ENCODE measurements at places on chromosomes 12 and 14.
A peak's percentile ranks its signal among the peaks of the same experiment; 100 is the strongest.

GRCh38 chr12:104623883-104624282 is 167.1 kb downstream of the CHST11 start:
- no peak for DNase-seq

- DNase-seq, result no peak
Observed at GRCh38 chr14:95922080-95922479, 45.4 kb downstream of the TUNAR start.

- DNase-seq, result no peak
Observed at GRCh38 chr14:64388533-64389285, 556 bp downstream of the MTHFD1 start.

DNA sequence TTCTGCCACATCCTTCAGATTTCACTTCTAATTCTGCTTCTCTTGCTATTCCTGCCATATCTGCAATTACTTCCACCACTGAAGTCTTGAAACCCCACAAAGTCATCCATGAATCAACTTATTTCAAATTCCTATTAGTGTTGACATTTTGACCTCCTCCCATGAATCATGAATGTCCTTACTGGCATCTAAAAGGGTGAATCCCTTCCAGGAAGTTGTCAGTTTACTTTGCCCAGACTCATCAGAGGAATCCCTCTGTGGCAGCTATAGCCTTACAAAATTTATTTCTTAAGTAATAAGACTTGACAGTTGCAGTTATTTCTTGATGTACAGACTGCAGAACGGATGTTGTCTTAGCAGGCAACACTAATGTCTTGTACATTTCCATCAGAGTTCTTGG is 162.9 kb downstream of the PCNX1 start:
- no peak for DNase-seq

- DNase-seq, result no peak
Observed at GRCh38 chr14:102085488-102085887, 1.4 kb downstream of the HSP90AA1 start.

DNA sequence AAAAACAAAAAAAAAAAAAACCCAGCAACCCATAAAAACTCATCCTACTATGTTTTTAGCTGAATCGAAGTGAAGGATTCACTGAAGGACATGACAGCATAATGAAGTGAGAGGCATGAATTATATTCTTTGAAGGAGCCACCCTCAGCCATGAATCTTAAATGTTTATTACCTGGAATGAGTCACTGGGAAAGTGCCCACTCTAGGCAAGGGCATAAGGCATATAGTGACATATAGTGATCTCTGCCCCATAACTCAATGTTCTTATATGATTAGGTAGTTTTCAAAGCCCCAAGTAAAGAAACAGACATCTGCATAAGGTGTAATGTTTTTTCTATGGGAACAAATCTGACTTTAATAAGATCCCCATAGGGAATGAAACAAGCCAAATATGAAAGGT is 79.9 kb downstream of the MDGA2 start:
- no peak for DNase-seq

- no peak for DNase-seq
Observed at GRCh38 chr12:108833355-108833733, 24.0 kb downstream of the SSH1 start.

- DNase-seq, result peak; percentile 79
Observed at GRCh38 chr12:102917026-102917787, at the start of gene PAH. Gene PAH, minus strand, starts transcription at chr12:102917244. Its CDS starts 114 bp downstream, at chr12:102917130.

DNA sequence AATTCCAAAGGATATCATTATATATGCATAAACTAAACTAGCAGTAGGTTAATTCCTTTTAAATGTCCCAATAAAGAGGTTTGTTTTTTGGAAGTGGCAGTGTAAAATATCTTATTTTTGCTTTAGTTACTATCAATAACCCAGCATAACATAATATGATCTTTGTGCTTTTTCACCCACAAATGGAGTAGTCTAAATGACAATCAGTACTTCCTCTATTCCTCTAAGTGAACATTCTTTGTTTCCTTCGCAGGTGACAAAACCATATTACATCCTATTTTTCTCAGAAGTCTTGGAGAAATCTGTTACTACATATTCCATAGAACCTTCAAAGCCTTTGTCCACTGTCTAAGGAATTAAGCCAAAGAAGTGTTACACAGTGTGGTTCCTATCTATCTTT is 62.5 kb downstream of the MED13L start:
- DNase-seq, result no peak

- no peak for DNase-seq
Observed at GRCh38 chr12:19248929-19249602, 119.5 kb downstream of the PLEKHA5 start.

- DNase-seq, result no peak
Observed at GRCh38 chr12:76864791-76865400, 13.9 kb downstream of the CSRP2 start.

DNA sequence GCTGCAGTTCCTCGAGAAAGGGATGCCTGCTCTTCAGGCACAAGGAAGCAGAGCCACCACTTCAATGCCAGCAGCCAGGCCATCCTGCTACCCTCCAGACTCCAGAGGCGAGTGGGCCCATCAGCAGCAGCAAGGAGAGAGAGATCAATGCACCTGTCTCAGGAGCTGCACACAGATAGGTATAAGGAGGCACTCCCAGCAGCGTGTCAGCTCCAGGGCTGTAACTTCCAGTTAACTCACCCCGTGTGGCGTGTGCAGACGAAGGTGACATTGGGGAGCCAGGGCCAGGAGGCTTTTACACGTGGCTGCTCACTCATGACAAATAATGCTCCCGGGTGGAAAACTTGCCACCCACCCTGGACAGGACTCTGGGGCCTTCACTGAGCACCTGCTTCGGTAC is 24.2 kb downstream of the GALNT16 start:
- no peak for DNase-seq

GRCh38 chr14:61217516-61217915 is 63.6 kb downstream of the TMEM30B start:
- DNase-seq, result no peak

DNA sequence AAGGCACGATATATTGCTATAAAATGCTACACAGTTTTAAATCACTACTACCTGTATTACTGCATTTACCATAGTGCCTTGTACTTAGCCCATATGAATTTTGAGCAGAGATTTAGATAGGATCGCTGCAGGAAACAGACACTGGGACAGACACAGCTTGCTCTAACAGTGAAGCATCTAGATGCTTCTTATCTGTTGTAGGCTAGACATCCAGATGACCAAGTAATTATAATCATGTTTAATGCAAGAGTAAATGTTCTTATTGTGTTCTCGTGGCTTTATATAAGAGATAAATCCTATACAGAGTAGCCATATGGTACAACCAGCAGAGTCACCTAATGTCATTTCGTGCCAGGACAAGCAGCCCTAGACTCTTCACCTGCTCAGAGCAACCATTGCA is 92.8 kb downstream of the ASCL1 start:
- DNase-seq, result no peak

DNA sequence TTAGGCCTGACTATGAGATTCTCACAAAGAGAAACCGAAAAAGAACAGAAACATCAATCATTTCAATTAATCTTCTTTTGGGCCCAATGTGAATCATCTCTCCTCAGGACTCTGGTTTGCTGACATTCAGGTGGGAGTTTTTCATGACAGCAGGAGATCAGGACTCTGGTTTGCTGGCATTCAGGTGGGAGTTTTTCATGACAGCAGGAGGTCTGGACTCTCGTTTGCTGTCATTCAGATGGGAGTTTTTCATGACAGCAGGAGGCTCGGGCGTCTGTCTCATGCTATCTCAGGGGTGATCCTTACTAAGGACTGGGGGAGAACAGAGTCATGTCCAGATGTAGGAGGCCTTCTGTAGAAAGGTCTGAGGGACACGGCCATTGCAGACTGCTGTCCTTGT is 40.1 kb upstream of the PARP11 start:
- DNase-seq, result no peak

DNA sequence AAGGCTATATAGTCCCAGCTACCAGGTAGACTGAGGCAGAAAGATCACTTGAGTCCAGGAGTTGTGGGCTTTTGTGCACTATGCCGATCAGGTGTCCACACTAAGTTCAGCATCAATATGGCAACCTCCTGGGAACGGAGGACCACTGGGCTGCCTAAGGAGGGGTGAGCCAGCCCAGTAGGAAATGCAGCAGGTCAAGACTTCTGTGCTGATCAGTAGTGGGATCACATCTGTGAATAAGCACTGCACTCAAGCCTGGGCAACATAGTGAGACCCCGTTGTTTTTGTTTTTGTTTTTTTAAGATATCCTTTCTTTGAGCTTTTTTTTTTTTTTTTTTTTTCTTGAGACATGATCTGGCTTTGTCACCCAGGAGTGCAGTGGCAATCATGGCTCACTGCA is 135.8 kb upstream of the AEBP2 start:
- DNase-seq, result no peak
